Activated T-helper 17 cell treated with anti-CD3 and anti-CD28 coated beads, Interleukin-2, amount 50 U/mL, for 72 hours (primary cell): ENCODE measurements at places on chromosomes 12 and 14. TPM values are rescaled to one million over a fixed set of nuclear protein-coding genes. Genes with fewer than 3 reads are reported as not detected.

Gene KRT74
- not detected for total RNA-seq

Gene ZNF664
- total RNA-seq = 35.6 TPM

Gene REM2
- 0.56 TPM for total RNA-seq

Gene NPC2
- total RNA-seq = 34.1 TPM

Gene ANG
- total RNA-seq = 11.1 TPM

Gene AQP6
- not detected for total RNA-seq

Gene MIP
- not detected for total RNA-seq

Gene NELL2
- total RNA-seq = 12.8 TPM

Gene ACSM4
- total RNA-seq = not detected

Gene GLIPR1L2
- 0.56 TPM for total RNA-seq

Gene LUM
- total RNA-seq = not detected

Gene NUP37
- 63.6 TPM for total RNA-seq

Gene TAS2R10
- 0.69 TPM for total RNA-seq

Gene ENDOU
- total RNA-seq = not detected

Gene TCL1B
- not detected for total RNA-seq

Gene STAC3
- total RNA-seq = 4.5 TPM

Gene LRRIQ1
- not detected for total RNA-seq

Gene PSMB11
- not detected for total RNA-seq

Gene SOAT2
- 1.1 TPM for total RNA-seq

Gene NYNRIN
- not detected for total RNA-seq

- no peak for ATAC-seq
These were observed 139.8 kb upstream of the PWP1 start for GRCh38 chr12:107545737-107546353.

- no peak for ATAC-seq
These were observed 3.7 kb upstream of the DHRS4L2 start for GRCh38 chr14:23984891-23985602.

DNA sequence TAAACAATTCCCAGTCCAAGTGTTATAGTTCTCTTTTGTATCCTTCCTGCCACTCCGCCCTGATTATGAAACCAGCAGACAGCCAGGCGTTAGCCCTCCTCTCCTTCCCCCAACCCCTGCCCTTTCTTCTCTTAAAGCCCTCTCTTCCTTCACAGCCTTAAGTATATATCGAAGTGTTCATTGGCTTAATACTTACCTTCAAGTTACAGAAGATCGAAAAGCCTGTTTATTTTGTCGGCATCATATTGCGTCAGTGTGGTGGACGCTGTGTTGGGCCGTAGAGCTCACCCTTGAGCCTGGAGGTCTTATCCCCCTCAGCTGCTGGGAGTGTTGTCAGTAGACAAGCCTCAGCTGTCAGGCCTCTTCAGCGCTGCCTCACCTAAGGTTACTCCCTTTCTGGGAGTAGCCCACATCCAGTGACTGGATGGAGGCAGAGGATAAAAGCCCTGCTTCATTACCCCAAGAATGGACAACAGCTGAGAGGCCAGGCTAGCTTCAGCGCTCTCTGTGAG is 36.2 kb downstream of the CMAS start:
- ATAC-seq = no peak

DNA sequence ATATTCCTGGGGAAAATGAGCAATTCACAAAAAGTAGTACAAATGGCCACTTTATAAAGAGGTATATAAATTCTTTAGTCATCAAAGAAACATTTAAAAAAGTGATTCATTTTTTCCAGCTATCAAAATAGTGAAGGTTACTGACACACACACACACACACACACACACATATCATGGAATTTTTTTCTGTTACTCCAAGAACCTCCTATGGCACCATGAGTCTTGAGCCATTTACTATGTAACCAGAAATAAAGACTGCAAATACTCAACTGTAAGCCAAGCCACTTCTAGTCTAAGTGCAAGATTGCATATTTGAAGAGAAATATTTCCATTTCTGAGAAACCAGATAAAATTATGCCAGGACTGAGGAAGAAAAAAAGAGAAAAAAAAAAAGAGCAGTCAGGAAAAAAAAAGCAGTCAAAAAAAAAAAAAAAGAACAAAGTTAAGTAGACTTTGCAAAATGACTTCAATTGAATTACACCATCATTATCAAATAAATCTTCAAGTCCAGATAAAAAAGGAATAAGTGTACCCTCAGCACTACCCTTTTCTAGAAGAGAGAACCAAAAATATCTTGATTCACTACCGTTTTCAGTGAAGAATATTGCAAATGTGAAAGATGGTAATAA is 275.7 kb downstream of the DAD1 start:
- ATAC-seq = no peak

DNA sequence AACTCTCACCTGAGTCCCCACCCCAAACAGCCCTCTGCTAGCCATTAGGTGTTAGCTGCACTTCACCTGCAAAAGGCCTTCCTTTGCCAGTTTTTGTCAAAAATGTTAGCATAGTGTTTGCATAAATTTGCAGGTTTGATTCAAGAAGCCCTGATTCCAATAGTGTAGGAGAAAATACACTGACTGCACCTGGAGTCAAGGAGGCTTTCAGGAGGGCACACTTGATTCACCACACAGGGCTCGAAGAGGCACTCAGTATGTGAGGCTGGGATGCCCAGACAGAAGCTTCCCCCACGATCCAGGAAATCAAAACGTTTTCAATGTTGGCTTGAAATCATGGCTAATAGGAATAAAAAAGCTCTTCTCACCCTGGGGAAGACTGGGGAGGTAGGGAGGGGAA is 40.5 kb upstream of the DDX11 start:
- ATAC-seq = no peak

- no peak for ATAC-seq
These were observed 56.3 kb upstream of the SLC8A3 start for GRCh38 chr14:70245026-70245425.

DNA sequence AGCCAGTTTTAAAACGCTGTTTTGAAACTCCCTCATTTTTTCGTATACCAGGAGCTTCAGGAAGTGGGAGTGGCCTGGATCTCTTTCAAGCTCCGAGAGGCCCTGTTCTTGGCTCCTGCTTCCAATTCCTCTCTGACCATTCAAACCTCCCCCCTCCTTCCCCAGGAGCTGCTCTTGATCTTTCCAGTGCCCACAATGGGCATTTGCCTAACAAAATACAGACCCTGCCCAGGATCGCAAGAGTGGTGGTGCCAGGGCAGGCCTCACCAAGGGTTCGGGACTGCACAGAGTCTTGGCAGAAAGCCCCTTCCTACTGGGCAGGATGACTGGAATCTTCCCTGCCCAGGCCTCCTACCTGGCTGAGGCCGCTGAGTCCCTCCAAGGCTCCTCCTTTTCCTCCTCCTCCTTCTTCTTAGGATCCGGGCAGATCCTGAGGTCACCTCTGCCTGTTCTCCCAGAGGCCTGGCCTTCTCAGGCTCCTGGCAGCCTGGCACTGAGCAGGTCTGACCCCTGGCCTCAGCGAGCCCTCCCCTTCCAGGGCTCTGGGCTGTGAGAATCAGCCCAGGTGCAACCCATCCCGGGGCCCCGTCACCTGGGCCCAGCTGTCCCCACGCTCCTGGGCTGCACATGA is 46.9 kb upstream of the NOS1 start:
- ATAC-seq = no peak

- no peak for ATAC-seq
These were observed 107.1 kb downstream of the NPAS3 start for GRCh38 chr14:33045760-33046159.

GRCh38 chr14:99744199-99744872 is 48.9 kb upstream of the EML1 start:
- no peak for ATAC-seq

DNA sequence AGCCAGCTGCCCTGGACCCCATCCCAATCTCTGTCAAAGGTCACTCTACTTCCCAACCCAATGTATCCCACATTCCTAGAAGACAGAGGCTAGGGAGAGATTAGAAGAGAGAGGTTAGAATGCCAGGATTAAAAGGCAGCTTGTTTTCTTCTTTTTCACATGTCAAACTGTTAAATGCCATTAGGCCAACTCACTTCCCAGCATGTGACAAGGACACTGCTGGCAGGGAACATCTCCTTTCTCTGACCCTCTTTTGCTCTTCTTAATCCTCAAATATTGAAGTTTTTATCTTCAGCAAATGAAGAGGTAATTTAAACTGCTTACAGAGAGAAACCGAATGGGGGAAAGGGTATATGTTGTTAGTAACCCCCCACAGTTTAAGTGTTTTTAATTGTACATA is 89.1 kb downstream of the BBS10 start:
- ATAC-seq = no peak

- no peak for ATAC-seq
These were observed 115.8 kb downstream of the DAD1 start for GRCh38 chr14:22472935-22473854.

GRCh38 chr12:46998811-46999368 is 80.5 kb upstream of the PCED1B start:
- ATAC-seq = no peak

DNA sequence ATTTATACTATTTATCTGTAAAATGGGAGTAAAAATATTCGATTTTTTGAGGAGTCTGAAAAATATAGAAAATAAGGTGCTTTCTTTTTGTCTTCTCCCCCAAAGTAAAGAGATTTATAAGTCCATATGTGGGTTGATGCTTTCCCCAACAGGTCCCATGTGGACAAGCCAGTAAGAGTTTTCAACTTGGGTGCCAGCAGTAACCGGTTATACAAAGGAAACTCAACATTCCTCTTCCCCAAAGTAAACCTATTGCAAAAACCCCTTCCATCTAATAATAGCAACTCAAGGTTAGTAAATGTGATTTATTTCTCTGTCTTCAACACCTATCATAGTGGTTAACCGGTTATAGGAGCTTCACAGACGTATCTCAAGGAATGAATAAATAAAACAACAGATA is 1206.9 kb upstream of the SEL1L start:
- ATAC-seq = no peak

DNA sequence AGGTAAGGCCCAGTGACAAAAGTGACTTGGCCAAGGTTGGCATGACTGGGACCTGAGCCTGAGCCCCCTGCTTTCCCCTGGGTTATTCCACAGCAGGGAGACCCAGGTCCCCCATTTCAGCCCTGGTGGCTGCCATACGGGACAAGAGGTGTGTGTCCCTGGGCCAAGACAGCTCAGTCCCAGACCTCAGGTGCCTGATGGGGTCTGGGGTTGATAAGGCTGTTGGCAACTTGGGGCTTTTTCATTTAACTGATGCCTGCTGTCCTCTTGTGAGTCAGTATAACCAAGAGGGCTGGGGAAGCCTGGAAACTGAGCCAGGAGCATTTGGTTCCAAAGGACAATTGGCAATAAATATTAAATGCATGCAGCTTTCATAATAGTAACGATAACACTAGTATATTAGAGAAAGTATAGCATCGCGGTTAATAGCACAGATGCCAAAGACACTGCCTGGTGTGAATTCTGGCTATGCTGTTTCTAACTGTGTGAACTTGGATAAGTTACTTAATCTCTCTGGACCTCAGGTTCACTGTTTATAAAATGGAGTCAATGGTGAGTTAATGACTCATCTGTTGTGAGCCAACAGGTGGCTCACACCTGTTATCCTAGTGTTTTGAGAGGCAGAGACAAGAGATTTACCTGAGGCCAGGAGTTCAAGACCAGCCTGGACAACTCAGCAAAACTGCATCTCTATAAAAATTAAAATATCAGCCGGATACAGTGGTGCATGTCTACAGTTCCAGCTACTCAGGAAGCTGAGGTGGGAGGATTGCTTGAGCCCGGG is 898 bp downstream of the SDSL start:
- no peak for ATAC-seq

- ATAC-seq = no peak
These were observed 13.7 kb downstream of the ANKLE2 start for GRCh38 chr12:132747896-132748295.

DNA sequence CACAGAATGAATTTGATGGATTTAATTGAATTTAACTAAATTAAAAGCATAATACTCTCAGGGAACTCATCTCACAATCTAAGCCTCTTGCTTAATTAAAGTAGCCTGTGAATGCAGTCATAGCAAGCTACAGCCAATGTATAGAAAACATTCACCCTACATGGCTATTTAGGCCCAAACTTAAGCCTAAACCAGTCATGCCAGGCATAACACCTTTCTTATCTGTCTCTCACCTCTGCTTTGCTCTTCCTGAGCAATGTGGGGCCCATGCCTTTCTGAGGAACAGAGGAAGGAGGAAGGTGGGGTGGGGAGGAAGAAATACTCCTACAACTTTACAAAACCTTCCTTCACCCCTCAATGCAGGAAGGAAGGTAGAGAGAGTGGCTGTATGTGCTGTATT is 29.1 kb downstream of the IFNG-AS1 start:
- ATAC-seq = no peak

- ATAC-seq = no peak
These were observed 159.3 kb downstream of the FBXL14 start for GRCh38 chr12:1435044-1435443.

DNA sequence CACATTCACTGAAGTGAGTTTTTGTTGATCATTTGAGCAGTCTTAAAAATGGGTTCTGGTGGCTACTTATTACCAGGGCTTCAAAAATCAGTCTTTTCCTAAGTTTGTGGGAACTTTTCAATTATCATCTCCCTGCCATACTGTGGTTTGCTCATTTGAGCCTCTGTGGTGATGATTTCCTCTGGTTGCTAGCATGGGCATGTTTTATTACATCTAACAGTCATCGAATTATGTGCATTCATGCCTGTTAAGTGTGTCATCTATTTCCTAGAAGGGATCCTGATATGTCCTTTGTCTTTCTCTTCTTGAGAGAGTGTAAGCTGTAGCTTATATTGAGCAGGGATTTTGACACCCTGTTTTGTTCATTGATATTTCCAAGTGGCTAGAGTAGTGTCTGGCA is 116.8 kb downstream of the WIF1 start:
- ATAC-seq = no peak

- ATAC-seq = no peak
These were observed 23.3 kb downstream of the CLEC1A start for GRCh38 chr12:10075451-10075850.

DNA sequence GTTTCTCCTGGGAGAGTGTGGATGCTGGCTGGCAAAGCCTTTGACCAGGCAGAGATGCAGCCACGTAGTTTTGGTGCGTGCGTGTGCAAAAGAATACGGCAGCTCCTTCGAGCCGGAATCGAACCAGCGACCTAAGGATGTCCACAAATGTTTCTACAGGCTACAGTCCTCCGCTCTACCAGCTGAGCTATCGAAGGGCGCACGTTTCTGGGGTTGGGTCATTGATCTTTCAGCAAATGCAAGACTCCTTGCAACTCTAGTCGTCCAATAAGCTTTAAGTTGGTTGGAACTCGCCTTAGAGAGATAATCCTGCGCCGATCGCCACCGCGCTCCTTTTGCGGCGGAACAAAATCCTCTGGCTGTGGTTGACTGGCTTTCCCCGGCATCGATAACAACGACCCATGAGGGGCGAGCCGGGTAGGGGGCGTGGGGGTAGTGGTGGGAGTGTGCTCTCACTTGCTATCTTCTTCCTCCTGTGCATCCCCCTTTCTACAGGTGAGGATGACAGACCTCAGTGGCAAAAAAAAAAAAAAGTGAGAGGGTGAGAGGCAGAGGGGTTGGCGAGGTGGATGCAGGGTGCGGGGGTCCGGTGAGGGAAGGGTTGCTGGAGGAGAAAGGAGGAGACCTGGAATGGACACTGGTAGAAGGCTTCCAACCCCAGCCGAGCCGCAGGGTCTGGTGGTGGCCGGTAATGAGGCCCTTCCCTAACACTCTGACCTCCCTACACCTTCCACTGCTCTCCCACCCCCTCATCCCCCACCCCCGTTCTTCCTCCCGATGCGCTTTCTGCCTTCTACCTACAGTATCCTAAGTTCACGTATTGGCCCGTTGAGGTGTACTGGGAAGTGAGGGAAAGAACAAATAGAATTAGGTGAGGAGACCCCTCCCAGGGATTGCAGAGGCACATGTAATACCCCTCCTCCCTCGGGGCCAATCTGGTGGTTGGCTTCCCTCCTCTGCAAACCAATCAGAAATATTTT is 11.8 kb upstream of the OR6S1 start:
- peak; percentile 70 for ATAC-seq
